Left ventricle myocardium superior (tissue), 1 donor: ENCODE measurements at places on chromosomes 5 and 9. TPM values are rescaled to one million over a fixed set of nuclear protein-coding genes. Genes with fewer than 3 reads are reported as not detected.

PDLIM4 gene
- total RNA-seq, result 3.8 TPM

HK3 gene
- 3.7 TPM for total RNA-seq

SHOC1 gene
- not detected for total RNA-seq

PTPRD gene
- 6.1 TPM for total RNA-seq

CDX1 gene
- total RNA-seq, result not detected

GABRA6 gene
- total RNA-seq, result not detected

MARCHF11 gene
- total RNA-seq, result 10.0 TPM

ESM1 gene
- not detected for total RNA-seq

G3BP1 gene
- 125 TPM for total RNA-seq

ZFP2 gene
- 0.67 TPM for total RNA-seq

PCDH12 gene
- 11.1 TPM for total RNA-seq

CDKN2B gene
- 1.8 TPM for total RNA-seq

GADD45G gene
- total RNA-seq, result 54.0 TPM

HMCN2 gene
- 7.3 TPM for total RNA-seq

SPATA31C1 gene
- total RNA-seq, result not detected

BARHL1 gene
- total RNA-seq, result not detected

MRPS30 gene
- total RNA-seq, result 87.4 TPM

ZNF483 gene
- 4.9 TPM for total RNA-seq

CCNJL gene
- 9.1 TPM for total RNA-seq

IZUMO3 gene
- not detected for total RNA-seq

DNAH5 gene
- 0.07 TPM for total RNA-seq

ACOT12 gene
- total RNA-seq, result not detected

IER5L gene
- 3.5 TPM for total RNA-seq

ENC1 gene
- total RNA-seq, result 2.7 TPM

C1QTNF2 gene
- total RNA-seq, result 1.3 TPM

OR1L8 gene
- total RNA-seq, result not detected

WWC1 gene
- 4.3 TPM for total RNA-seq

DOK3 gene
- 3.4 TPM for total RNA-seq

TMEM215 gene
- not detected for total RNA-seq

PRDM9 gene
- total RNA-seq, result not detected

NRG2 gene
- total RNA-seq, result 1.9 TPM

MTX3 gene
- total RNA-seq, result 10.6 TPM

GHR gene
- 11.9 TPM for total RNA-seq

PCDHA9 gene
- not detected for total RNA-seq
